Fibroblast of pulmonary artery (primary cell): ENCODE measurements at places on chromosomes 2 and 18.

DNA sequence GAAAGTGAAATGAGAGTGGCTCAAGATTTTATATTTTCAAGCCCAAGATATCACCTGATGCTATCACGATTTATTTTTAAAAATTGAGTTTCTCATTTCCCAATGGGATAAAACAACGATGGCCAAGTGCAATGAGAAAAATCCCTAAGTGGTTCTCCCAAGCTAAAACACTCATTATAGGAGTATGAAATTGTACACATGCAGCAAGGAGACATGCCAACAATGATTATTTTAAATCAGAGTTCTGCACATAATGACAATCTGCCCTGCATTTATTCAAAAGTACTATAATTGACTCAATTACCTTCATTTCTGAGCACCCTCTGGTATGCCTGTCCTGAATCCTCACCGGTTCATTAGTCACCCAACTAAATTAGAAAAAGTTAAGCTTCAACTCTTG, 12.7 kb downstream of the CYTIP start:
- DNase-seq = no peak

- no peak for DNase-seq
Observed at GRCh38 chr18:7754725-7755181, 187.6 kb downstream of the PTPRM start.

DNA sequence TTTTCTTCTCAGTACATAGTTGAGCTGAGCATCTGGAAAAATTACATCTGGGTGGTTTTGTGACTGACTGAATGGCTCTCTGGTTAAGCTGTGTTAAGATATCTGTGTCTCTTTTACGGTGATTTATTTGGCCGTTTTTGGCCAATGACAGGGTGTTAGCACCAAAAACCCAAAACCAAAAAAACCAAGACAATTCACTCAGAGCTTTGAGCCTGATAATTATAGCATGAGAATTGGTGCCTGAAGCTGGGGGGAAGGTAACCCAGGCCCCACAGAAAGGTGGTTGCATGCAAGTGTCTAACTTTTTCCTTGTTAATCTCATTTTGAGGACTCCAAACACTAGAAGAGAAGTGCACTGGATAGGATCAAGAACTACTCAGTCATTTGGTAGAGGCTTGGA, 4.5 kb downstream of the CD28 start:
- no peak for DNase-seq

DNA sequence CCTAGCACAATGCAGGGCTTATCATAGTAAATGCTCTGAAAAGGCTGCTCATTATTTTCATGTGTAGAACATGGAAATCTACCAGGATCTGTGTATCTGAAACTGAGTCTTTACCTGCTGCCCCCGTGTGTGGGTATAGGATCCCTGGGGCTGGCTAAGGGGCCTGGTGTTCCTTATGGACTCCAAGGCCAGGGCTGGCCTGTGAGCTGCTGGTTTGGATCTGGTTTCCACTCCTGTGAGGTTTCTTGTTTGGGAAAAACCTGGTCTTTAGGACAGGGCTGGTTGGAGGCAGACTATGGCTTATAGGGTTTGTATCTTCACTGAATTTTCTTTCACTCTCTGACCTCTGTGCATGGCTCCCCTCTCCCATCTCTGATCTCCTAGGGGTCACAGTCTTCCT, 80.8 kb downstream of the DYSF start:
- DNase-seq = no peak

DNA sequence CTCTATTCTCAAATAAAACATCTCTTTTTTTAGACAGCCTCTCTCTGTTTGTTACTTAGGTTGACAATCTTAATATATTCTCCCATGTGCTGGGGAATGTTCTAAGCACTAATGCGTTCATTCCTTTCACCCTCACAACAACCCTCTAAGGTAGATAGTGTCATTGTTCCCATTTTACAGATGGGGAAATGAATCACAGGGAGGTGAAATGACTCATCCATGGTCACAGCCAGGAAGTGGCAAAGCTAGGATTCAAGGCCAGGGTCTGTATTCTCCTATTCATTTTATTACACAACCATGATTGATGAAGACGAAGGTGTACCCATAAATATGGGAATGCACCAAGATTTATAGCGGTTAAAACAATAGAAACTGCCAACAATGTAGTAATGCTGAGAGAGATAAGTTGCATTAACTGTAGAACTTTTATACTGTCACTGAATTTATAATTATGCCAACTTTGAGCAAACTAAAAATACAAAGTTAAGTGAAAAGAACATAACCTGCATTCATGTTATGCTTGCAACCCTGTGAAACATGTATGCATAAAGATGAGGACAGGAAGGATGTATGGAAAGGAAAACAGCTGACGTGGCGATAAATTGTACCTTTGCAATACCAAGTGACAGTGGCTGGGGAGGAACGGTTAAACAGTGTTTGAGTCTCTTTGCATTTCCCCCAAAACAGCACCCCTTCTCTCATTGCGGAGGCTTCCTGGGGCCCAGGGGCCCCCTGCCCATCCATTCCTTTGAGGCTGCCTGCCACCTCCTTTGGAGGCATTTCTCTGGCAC, 257.7 kb upstream of the AGAP1 start:
- DNase-seq = no peak

DNA sequence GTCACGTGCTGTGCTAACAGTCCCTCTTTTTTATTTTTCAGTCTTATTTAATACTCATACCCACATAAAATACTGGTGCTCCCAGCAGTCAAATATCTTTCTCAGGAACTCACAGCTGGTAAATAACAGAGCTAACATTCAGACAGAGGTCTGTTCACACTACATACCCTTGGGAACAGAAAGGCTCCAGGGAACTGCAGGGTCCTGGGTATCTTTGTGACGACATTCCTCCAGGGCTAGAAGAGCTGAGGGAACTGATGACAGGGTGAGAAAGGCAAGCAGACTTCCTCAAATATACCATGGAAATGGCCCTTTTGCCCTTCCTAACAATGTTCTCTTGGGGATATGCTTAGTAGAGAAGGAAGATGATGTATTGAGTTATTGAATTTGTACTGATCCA, 19.3 kb downstream of the PDE6D start:
- no peak for DNase-seq

DNA sequence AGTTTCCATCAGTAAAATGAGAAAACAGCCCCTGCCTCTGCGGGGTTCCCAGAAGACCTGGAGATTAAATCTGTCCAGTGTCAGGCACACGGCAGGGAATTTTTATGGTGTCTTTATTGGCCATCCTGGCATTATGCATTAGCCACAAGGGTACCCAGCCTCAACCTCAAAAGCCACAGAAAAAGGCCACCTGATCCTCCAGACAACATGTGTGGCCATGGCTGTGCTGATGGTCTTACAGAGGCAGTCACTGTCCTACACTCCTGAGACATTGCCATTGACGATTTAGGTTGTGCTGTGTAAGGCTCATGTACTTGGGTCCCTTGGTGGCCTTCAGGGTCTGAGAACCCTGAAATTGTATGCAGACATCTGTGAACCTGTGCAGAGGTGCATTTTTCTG, 115.6 kb downstream of the SMAD7 start:
- no peak for DNase-seq

- peak; percentile 72 for DNase-seq
Observed at GRCh38 chr2:207164006-207164831, 1.5 kb downstream of the KLF7 start.

- no peak for DNase-seq
Observed at GRCh38 chr2:196218106-196218505, 46.7 kb upstream of the STK17B start.

- DNase-seq = no peak
Observed at GRCh38 chr2:78870343-78870967, 155.0 kb upstream of the REG3G start.

- DNase-seq = no peak
Observed at GRCh38 chr2:161844822-161845221, 220.6 kb downstream of the SLC4A10 start.

DNA sequence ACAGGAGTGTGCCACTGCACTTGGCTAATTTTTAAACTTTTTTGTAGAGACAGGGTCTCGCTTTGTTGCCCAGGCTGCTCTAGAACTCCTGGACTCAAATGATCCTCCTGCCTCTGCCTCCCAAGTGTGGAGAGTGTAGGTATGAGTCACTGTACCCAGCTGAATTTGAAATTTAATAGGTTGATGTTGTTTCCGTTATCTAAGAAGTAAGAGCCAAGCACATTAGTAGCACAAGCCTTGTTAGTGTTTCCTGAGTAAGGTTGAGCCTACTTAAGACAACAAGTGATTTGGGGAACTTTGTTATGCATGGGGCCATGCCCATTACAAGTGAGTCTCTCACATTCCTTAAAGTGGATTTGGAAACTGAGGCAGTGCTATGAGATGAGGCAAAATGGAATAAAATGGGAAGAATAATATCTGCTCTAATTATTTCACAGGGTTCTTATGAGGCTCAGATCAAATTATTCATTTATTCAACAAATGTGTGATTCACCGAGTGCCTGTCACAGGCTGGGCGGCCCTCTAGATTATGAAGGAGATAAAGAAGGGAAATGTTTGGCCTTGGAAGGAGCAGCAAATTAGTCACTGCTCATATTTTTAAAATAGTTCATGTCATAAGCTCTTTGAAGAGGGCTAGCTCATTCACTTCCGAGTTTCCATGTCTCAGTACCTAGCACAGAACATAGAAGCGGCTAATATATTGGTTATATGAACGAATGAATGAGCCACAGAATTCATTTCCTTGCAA, 217.2 kb downstream of the LDLRAD4 start:
- peak; percentile 24 for DNase-seq

GRCh38 chr2:118056165-118056534, 32.1 kb upstream of the INSIG2 start:
- DNase-seq = no peak

- no peak for DNase-seq
Observed at GRCh38 chr18:77181950-77182707, 49.5 kb upstream of the MBP start.

GRCh38 chr2:179449010-179449409, 184.4 kb upstream of the SESTD1 start:
- no peak for DNase-seq

DNA sequence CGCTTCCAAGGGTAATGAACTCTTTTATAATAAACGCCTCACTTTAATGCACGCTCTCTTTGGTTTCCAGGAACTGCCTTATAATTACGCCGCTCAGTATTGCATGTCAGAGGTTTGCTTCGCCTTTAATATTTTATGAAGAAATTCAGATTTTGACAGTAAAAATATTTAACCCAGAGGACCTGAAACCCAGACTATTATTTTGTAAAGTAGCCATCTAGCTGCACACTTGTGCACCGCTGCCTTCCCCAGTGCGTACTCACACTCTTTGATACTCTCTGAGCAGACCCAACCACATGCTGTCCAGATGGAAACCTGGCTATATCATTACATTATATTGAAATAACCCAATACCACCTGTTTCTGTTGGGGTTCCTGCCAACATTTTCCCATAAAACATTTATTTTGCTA, 270.1 kb downstream of the C1D start:
- DNase-seq = no peak

- DNase-seq = peak; percentile 33
Observed at GRCh38 chr2:164617466-164617865, 3.8 kb downstream of the GRB14 start.

GRCh38 chr2:74602586-74603281, 45.4 kb downstream of the M1AP start:
- DNase-seq = peak; percentile 48

GRCh38 chr18:74291472-74291770, 342 bp downstream of the CYB5A start:
- DNase-seq = no peak

GRCh38 chr2:207256476-207257207, 90.9 kb upstream of the KLF7 start:
- DNase-seq = peak; percentile 54

- DNase-seq = peak; percentile 50
Observed at GRCh38 chr2:69345434-69345833, 41.6 kb downstream of the GFPT1 start.
